ENCODE measurements at places on chromosomes 6 and 20.

DNA sequence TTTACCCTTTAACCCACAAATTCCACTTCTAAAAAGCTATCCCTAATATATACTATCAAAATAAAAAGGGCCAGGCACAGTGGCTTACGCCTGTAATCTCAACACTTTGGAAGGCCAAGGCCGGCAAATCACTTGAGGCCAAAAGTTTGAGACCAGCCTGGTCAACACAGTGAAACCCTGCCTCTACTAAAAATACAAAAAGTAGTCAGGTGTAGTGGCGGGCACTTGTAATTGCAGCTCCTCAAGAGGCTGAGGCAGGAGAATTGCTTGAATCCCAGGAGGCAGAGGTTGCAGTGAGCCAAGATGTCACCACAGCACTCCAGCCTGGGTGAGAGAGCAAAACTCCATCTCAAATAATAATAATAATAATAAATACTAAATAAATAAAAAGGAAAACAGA lies 82.5 kb downstream of the TRIM27 start:
- H3K4me3 ChIP-seq, result no peak overlapping the region
- no peaks in the 10 kb centered on the region for H3K36me3 ChIP-seq
- no peak overlapping the region for H3K27ac ChIP-seq
- DNase-seq, result no peak
- H3K27me3 ChIP-seq, result no peaks in the 10 kb centered on the region
- peaks cover 14% of the 10 kb centered on the region for H3K4me1 ChIP-seq

- H3K27ac ChIP-seq, result no peak overlapping the region
- H3K36me3 ChIP-seq, result no peaks in the 10 kb centered on the region
- no peaks in the 10 kb centered on the region for H3K4me1 ChIP-seq
- DNase-seq, result no peak
These were observed 102.7 kb downstream of the KCNQ5 start for GRCh38 chr6:72724545-72724944.

DNA sequence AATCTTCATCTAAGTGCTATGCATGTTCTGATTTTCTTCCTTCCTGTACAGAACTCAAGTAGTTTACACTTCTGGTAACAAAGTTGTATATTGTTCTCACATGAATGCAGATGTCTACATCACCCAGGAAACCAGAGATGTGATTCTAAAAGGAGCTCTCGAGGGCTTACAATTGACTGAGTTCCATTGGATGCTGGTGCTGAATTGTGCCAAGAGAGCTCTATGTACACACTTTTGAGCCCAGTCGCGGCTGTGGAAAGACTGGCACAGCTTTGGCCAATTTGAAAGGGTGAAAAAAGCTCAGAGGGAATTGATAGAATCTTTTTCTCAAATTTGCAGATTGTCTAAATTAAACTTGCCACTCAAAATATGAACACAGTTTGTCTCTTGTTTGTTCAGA lies 340.7 kb downstream of the LMBRD1 start:
- no peak overlapping the region for H3K27ac ChIP-seq
- no peak overlapping the region for H3K4me3 ChIP-seq
- no peaks in the 10 kb centered on the region for H3K4me1 ChIP-seq
- no peaks in the 10 kb centered on the region for H3K36me3 ChIP-seq
- DNase-seq, result no peak

DNA sequence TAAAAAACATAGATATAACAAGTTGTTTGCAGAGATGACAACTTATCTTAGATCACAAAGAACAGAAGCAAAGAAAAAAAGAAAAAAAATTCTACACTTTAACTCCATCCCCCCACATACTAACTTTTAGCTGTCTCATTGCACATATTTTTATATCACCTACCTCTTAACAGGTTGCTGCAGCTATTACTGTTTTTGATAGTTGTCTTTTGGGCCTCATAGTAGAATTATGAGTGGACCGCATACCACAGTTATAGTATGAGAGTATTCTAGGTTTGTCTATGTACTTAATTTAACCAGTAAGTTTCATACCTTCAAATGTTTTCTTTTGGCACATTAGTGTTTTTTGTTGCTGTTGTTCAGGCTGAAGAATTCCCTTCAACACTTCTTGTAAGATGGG lies 12.3 kb downstream of the RSPH3 start:
- H3K4me1 ChIP-seq, result no peaks in the 10 kb centered on the region
- DNase-seq, result no peak
- no peak overlapping the region for H3K27ac ChIP-seq

DNA sequence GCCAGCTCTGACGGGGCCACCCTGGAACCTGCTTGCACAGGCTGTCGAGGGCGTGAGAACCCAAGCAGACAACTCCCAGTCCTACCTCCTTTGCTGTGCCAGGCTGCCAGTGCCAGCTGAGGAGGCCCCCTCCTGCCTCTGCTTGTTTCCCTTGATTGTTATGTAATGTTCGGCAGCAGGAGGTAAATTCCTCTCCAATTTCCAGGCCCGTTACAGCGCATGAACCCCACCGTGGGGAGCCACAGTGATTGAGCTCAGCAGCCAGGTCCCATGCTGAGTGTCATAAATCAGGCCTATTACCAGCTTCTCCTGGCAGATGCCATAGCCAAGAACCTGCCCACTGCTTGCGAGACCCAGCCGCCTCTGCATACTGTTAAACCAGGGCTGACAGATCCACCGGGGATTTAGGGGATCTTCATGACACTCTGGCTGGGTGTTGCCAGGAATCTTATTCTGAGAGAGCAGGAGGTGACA lies 320.5 kb downstream of the DHX35 start:
- H3K4me1 ChIP-seq, result no peaks in the 10 kb centered on the region
- no peaks in the 10 kb centered on the region for H3K27me3 ChIP-seq
- H3K36me3 ChIP-seq, result no peaks in the 10 kb centered on the region
- no peak overlapping the region for H3K4me3 ChIP-seq
- no peak overlapping the region for H3K27ac ChIP-seq

DNA sequence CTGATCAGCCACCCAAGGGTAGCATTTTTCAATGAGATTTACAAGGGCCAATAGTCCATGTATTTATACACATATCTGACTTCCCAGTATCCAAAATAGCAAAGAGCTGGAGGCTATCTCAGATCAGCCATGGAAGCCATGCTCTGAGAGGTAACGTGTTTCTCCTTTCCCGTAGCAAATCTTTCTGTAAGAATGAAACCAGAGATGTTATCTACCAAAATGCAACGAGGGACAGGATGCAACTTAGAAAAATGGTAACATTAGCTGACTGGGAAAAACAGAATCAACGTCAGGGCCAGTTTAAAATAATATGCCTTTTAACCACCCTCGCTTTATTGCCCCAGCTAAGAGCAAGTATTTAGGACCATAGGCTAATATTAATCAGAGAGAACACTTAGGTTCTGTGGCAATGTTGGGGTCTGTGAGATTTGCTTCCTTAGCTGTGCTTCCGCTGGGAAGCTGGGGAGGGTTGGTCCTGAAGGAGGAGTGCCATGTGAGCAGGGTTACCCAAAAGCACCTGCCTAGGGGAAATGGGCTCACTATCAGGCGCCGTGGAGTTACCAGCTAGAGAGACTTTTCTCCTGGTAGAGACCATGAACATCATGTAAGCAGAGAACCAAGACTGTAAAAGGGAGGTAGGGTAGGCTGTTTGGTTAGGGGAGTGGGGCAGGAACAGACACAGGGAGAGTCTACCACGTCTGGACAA lies 1.2 kb downstream of the ZNF831 start:
- no peak overlapping the region for H3K27ac ChIP-seq
- H3K27me3 ChIP-seq, result no peaks in the 10 kb centered on the region
- DNase-seq, result no peak
- no peaks in the 10 kb centered on the region for H3K4me1 ChIP-seq

- DNase-seq, result no peak
- no peaks in the 10 kb centered on the region for H3K36me3 ChIP-seq
- no peak overlapping the region for H3K4me3 ChIP-seq
These were observed 10.7 kb upstream of the HDDC2 start for GRCh38 chr6:125312478-125312877.

- peaks cover 35% of the 10 kb centered on the region for H3K36me3 ChIP-seq
- H3K27me3 ChIP-seq, result no peaks in the 10 kb centered on the region
These were observed 72.2 kb downstream of the SCAF8 start for GRCh38 chr6:154805288-154805911.

GRCh38 chr20:40160097-40160550 lies 528.9 kb downstream of the MAFB start:
- no peak overlapping the region for H3K4me3 ChIP-seq
- H3K27ac ChIP-seq, result no peak overlapping the region
- peak; percentile 36 for DNase-seq
- no peaks in the 10 kb centered on the region for H3K27me3 ChIP-seq
- no peaks in the 10 kb centered on the region for H3K36me3 ChIP-seq
- no peaks in the 10 kb centered on the region for H3K4me1 ChIP-seq
